ENCODE measurements at places on chromosomes 2 and 18. TPM values are rescaled to one million over a fixed set of nuclear protein-coding genes. Genes with fewer than 3 reads are reported as not detected.

Gene PCARE
- total RNA-seq: not detected

Gene CREG2
- total RNA-seq: 0.24 TPM

Gene C2orf81
- total RNA-seq: 3.5 TPM

Gene COBLL1
- not detected for total RNA-seq

Gene LYG2
- total RNA-seq: not detected

Gene DUSP19
- 0.73 TPM for total RNA-seq

Data from T-helper 1 cell treated with Interleukin-12 subunit alpha and Interleukin-12 subunit beta and Interleukin-4 antibody, amounts not matched to agents 30 ng/mL and 1 ng/mL, for 36 hours (primary cell).